ENCODE measurements at places on chromosomes 7 and 10. TPM values are rescaled to one million over a fixed set of nuclear protein-coding genes. Genes with fewer than 3 reads are reported as not detected.

The GATA3 gene
- polyA plus RNA-seq, result 11.4 TPM

The SLC26A3 gene
- polyA plus RNA-seq, result 0.06 TPM

The ERVW-1 gene
- polyA plus RNA-seq, result 1.2 TPM

The SLC18A2 gene
- polyA plus RNA-seq, result 1.0 TPM

The PDE6C gene
- polyA plus RNA-seq, result 0.12 TPM

The SPAM1 gene
- not detected for polyA plus RNA-seq

The PHKG1 gene
- 0.44 TPM for polyA plus RNA-seq

The CLDN3 gene
- polyA plus RNA-seq, result 11.2 TPM

The SCART1 gene
- polyA plus RNA-seq, result 0.89 TPM

The GPR85 gene
- polyA plus RNA-seq, result not detected

The DNAJC2 gene
- 36.4 TPM for polyA plus RNA-seq

The TMEM139 gene
- polyA plus RNA-seq, result 2.0 TPM

The IDI2 gene
- not detected for polyA plus RNA-seq

The ANXA8 gene
- 0.92 TPM for polyA plus RNA-seq

The PNLIPRP3 gene
- polyA plus RNA-seq, result not detected

The BPGM gene
- polyA plus RNA-seq, result 21.2 TPM

The TRA2A gene
- polyA plus RNA-seq, result 68.7 TPM

The PRKG1 gene
- 2.9 TPM for polyA plus RNA-seq

The SYCE1 gene
- polyA plus RNA-seq, result not detected

The SAMD9 gene
- not detected for polyA plus RNA-seq

The RGS10 gene
- polyA plus RNA-seq, result 3.0 TPM

The CLEC2L gene
- polyA plus RNA-seq, result 0.16 TPM

The EBLN1 gene
- polyA plus RNA-seq, result not detected

The BZW2 gene
- 236 TPM for polyA plus RNA-seq

The SPDYE9 gene
- 1.1 TPM for polyA plus RNA-seq

The SYT15 gene
- polyA plus RNA-seq, result 0.76 TPM

The DENND2A gene
- 18.2 TPM for polyA plus RNA-seq

The SNX8 gene
- 26.2 TPM for polyA plus RNA-seq

The LRRC17 gene
- polyA plus RNA-seq, result 4.3 TPM

The RELN gene
- 19.2 TPM for polyA plus RNA-seq

The PCDH15 gene
- 0.49 TPM for polyA plus RNA-seq

The PTPRN2 gene
- 0.28 TPM for polyA plus RNA-seq

The GDF2 gene
- 4.4 TPM for polyA plus RNA-seq

The PRLHR gene
- polyA plus RNA-seq, result not detected

The FFAR4 gene
- not detected for polyA plus RNA-seq

The NRCAM gene
- polyA plus RNA-seq, result 1.2 TPM

The SEC31B gene
- polyA plus RNA-seq, result 15.0 TPM
